ENCODE measurements at places on chromosomes 5 and 9. TPM values are rescaled to one million over a fixed set of nuclear protein-coding genes. Genes with fewer than 3 reads are reported as not detected.

GRCh38 chr9:29422438-29422837 is 1849.2 kb upstream of the C9orf72 start:
- no peak for ATAC-seq

MLANA gene
- not detected for total RNA-seq

GRCh38 chr9:16090907-16091629 is 538.2 kb downstream of the CCDC171 start:
- no peak for ATAC-seq

SEMA5A gene
- total RNA-seq, result 5.5 TPM

DNA sequence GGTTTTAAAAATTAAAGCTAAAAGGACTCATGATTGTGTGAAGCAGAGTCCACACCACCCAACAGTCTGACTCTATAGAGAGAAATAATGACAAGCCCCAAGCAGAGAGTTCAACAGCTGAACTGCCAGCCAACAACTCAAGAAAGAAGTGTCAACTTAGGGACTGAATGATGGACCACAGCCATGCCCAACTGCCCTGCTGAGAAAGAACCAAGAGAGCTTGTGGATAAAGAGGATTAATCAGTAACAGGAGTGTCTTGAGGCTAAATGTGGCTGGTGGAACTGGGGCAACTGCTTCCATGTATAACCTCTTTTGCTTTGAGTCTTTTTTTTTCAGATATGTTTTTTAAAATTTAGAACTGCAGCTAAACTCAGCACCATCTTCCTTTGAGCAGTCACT is 109.3 kb downstream of the HSD17B3 start:
- ATAC-seq, result no peak

IQGAP2 gene
- 4.2 TPM for total RNA-seq

DNA sequence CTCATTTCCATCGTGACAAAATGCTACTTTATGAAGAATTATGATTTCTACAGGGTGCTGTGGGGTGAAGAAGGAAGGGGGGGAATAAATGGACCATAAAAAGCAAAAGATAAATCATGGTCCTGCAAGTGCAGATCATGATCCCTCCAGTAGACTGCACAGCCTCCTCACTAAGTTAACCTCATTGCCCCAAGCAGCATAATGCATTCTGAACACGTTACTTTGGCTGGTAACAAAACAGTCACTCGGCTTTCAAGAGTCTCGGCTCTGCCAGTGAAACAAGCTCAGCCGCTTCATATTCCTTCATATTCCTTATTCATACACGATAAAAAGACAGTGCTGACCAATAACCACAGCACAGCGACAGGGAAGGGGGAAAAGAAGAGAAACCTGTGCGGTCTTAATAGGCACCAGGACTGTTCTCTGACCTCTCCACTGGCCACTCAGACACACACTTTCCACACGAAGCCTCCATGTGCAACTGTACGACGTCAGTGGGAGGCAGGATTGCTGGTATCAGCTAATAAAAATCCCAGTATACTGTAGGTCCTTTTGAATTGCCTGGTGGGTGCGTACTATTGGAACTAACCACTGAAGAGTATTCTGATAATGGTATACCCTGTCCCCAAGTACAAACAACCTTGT is 60.5 kb downstream of the ANKH start:
- no peak for ATAC-seq

GRCh38 chr5:96577909-96578308 is 84.3 kb upstream of the CAST start:
- no peak for ATAC-seq

- no peak for ATAC-seq
These were observed 347 bp upstream of the OLFML2A start for GRCh38 chr9:124776618-124776953.

DNA sequence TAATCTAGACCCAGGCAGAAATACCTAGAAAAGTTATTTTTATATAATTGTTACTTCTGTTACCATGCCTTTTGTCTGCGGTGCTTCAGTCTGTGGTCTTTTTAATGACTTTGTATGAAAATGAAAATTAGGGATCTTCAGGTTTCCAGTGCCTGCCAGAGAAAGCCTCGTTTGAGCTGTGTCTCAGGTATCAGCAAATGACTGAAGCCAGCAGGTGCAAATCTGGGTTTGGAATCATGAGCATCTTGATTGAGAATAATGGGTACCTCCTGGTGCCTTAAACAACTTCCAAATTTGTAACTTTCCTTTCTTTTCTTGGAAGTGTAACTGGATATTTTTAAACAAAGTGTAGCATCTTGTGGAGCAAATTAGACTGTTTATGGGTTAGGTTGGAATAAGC is 4.3 kb downstream of the ZBTB34 start:
- no peak for ATAC-seq

MYORG gene
- total RNA-seq, result 5.4 TPM

PCDHB4 gene
- total RNA-seq, result 0.52 TPM

GRCh38 chr5:82894716-82895115 is 182.5 kb downstream of the TMEM167A start:
- no peak for ATAC-seq

GRCh38 chr9:28720746-28721145 is 1147.5 kb upstream of the C9orf72 start:
- ATAC-seq, result no peak

DNA sequence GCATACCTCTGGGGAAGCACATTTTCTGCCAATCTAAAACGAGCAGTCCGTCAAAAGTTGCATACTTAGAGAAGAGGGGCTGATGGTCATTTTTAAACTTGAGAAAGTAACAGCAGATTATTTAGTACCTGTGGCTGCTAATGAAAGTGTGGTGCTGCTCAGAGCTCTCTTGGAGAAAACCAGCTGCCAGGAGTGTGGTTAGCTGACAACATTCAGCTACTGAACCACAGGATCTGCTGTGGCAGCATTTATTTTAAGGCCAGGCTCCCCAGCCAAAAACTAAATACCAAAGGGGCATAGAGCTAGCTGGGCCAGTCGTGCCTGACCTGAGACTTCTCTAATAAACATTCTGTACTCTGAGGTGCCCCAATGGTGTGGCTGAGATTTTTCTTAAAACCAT is 203.6 kb downstream of the EDIL3 start:
- ATAC-seq, result no peak

DNA sequence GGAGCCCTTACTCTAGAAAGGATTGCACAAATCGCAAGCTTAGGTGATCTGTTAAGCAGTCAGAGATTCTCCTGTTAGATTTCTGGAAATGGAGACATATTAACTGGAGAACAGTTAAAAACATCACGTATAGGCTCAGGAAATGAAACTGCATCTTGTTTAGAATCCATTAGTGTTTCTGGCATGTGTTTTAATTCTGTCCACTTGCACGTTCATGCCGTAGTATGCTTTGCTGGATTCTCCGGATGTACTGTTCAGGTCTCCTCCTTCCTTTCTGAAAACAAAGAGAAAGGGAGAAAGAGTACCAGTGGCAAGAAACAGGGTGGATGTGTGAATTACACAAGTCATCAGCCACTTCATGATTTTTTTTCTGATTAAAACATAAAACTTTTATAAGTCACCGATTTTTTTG is 2.5 kb upstream of the RGMB start:
- ATAC-seq, result no peak

- ATAC-seq, result no peak
These were observed 346.5 kb downstream of the SPOCK1 start for GRCh38 chr5:137152616-137153015.

PCDHGB3 gene
- 0.76 TPM for total RNA-seq

NMUR2 gene
- total RNA-seq, result not detected

GRCh38 chr5:151253605-151253950 is 593 bp downstream of the GM2A start:
- no peak for ATAC-seq

- ATAC-seq, result no peak
These were observed 53.9 kb downstream of the RAI14 start for GRCh38 chr5:34709861-34710673.

IFNK gene
- not detected for total RNA-seq

GRCh38 chr9:124282442-124283227 is 24.9 kb downstream of the NEK6 start:
- no peak for ATAC-seq

DNA sequence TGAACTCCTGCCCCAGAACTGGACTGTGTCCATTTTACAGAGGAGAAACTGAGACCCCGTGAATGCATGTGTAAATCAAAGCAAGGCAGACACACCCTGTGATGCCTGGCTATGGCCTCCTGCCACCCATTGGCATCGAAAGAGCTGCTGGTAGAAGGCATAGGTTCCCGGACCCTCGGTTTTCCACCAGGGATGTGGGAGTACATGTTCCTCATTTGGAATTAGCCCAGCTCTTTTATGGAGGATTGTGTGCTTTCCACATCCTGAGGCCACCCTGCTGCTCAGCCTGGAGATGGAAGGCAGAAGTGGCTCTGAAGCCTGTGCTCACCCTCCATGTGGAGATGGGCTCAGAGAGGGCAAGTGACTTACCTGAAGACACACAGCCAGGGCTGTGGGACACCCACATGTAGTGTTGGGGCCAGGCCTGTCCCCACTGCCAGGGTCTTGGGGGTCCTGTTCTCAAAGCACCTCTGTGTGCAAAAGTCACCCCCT is 2.8 kb downstream of the SUSD3 start:
- ATAC-seq, result no peak

GRCh38 chr9:33143241-33143661 is 23.9 kb downstream of the B4GALT1 start:
- ATAC-seq, result no peak

IFNA21 gene
- total RNA-seq, result not detected

DNA sequence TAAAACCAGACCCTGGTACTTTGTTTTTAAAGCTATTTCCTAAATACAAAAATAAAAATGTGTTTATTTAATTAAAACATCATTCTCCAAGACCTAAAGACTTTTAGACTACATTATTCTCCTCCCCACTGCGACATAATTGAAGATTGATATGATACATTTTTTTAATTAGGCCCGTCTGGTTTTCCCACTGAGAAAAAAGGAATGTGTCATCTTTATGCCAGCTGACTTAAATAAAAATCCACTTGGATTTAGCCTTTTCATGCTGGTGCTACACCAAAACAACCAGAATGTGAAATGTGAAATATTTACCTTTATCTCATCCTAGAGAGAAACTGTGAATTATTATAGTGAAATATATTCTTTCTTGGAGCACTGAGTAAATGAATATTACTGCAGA is 155.5 kb upstream of the PPP1R2B start:
- no peak for ATAC-seq

GPR150 gene
- not detected for total RNA-seq

KLF9 gene
- total RNA-seq, result 6.1 TPM

PDE4D gene
- 7.3 TPM for total RNA-seq

SPATA31D4 gene
- total RNA-seq, result not detected

GABRA6 gene
- not detected for total RNA-seq

GRCh38 chr5:142821733-142822487 is 51.7 kb downstream of the ARHGAP26 start:
- peak; percentile 81 for ATAC-seq

SLC30A5 gene
- 26.9 TPM for total RNA-seq

DNA sequence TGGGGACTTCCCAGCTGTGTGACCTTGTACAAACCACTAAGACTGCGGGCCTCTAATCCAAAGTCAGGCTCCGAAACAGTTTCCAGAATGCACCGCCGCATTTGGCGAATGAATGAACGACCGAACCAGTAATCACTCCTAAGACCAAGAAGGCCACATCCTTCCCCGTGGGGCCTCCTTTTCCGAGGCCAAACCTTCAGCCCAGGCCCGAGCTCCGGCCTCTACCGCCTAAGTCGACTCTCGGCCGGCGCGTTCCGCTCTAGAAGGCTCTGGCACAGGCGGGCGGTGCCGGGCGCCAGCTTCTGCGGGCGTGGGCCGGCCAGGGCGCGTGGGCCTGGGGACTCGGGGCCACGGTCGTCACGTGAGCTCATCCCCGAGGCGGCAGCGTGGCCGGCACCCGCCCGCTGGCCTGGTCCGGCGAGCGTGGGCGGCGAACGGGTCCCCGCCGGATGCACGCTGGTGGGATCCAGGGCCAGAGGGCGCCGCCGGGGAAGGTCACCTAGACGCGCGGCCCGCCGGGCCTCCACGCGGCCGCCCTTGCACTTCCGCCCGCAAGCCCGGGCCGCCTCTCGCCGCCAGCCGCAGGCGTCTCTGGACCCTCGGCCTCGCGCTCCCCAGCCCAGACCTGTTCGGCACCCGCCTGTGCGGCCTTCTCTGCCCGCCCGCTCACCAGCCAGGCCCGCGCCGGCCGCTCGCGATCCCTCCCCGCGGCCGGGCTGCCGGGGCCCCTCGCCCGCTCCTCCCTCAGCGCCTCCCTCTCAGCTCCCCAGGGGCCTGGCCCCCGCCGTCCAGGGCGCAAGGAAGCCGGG is 754 bp downstream of the VDAC1 start:
- peak; percentile 44 for ATAC-seq

DNA sequence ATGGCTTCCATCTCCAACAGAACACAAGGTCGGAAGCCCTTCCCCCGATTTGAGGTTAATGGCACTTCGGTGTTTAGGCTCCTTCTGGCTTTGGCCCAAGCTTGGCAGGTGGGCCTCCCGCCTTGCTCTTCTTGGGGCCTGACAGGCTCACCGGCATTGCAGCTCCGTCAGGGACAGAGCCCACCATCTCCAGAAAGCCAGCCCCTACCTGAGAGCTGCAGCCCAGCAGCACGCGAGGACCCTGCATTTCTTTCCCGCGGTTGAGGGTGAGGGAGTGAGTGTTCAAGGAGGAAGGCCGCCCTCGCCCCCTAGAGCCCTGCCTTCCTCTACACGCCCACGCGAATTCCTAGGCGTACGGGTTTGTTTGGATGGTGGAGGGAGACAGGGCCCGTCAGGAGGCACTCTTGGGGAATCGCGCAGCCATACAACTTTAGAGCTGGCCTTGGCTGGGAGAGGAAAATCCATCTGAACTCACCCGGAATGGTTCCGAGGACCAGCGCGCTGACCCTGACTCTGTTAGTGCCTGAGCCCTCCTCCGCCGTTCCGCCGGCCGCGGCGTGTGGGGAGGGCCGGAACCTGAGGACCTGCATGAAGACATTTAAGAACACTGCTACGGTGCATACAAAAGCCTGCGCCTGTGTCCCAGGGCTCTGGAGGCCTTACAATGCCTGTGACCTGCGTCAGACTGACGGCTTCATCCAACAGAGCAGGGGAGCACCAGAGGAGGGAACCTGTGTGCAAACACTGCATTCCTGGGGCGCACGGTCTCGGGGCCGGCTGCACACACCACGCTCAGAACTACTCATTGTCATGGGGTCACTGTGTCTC is 73.8 kb downstream of the MRPL36 start:
- ATAC-seq, result no peak

DNA sequence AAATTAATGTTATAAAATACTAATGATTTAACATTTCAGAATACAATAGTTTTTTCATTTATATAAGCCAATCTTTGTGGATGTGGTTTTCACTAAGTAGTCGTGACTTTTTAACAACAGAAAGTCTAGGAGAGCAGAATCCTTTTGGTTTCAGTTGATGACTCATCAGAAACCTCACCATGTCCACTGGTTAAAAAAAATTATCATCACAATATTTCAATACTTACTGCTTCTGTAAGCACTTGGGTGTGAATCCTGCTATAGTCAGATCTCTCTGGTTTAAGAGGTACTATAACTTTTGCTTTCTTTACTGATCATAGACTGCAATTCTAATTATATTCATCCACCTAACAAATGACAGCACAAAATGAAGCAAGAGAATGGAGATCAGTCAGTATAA is 77.2 kb downstream of the MRPS30 start:
- ATAC-seq, result peak; percentile 58

- no peak for ATAC-seq
These were observed 157.5 kb upstream of the IER5L start for GRCh38 chr9:129335464-129336129.
